Bone marrow (tissue), 2 donors: ENCODE measurements at places on chromosomes 1 and 21.

DNA sequence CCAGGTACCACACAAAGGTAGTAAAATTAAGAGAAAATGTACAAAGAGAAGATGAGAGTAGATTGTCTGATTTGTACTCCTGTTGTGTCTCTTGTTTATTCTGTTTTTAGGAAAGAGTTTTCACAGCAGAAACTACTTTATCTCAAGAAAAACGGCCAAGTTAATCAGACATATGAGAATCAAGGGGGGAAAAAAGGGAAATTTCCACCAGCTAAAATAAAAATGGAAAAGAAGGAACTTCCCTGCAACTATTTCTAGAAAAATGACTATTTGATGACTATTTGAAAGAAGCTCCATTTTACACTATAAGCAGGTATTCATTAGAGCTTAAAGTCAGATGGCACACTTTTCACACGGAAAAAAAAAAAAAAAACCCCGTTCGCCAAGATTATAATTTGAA, 56.5 kb downstream of the EPRS1 start:
- no peak for DNase-seq

GRCh38 chr21:39073717-39074116, 109.5 kb downstream of the PSMG1 start:
- no peak for DNase-seq

DNA sequence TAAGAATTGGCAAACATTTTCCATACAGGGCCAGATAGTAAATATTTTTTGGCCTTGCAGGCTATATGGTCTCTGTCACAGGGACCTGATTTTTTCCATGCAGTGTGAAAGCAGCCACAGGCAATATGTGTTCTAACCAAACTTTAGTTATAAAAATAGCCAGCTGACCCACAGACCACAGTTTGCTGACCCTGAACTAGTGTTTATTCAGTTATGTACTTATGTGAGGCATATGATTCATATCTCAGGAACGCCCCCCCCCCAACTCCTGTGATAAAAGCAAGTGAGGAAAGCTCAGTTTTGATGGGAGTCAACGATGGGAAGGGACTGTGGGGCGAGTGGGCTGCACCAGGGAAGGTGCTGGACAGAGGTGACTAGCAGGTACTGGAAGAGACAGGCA, 80.1 kb downstream of the HMGB4 start:
- no peak for DNase-seq

DNA sequence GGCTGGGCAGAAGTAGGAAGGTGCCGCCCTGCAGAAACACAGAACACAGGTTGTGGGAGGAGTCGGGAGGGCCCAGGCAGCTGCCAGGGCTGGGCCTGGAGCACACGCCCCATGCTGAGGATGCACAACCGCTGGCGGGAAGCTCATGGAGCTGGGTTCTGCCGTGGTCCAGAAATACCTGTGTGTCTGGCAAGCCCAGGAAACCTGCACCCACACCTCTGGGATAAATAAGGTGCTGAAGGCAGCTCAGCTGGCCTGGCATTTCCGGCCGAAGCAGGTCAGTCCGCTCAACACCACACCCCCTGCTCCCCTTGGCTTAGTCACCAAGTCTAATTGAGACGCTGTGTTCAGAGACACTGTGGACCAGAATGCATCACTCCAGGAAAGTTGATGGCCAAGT, 32.1 kb downstream of the CTNNBIP1 start:
- DNase-seq = no peak

DNA sequence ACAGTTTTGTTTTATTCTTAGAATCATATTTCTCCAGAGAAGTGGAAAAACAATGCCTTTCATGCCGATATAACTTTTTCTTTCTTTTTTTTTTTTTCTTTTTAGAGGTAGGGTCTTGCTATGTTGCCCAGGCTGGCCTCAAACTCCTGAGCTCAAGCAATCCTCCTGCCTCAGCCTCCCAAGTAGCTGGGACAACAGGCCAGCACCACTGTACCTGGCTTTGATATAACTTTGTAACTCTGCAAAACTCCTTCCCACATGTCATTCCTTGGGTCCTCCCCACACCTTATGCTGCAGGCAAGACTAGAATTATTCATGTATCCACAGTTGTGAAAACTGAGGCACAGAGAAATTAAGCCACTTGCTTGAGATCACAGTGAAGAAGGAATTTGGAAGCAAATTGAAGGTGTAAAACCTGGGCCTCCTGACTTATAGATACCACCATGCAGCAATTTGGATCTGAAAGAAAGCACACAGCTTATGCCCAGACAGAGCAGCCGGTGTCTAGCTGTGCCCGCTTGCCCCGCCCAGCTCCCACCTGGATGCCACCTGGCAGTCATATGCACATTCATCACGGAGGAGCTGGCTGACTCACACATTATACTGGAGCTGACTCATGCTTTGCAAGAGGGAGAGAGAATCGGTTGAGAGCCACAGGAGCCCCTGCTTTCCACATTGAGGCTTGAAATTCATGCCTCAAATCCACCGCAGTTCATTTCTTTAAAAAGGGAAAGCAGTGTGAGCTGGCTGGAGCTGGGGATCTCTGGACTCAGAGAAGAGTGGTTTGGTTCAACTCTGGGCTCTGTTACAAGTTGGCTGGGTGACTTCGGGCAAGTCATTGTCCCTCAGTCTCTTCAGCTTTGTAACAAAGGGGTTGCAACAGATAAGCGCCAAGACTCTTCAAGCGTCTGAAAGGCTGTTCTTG, 8.3 kb upstream of the SLC2A1 start:
- no peak for DNase-seq

DNA sequence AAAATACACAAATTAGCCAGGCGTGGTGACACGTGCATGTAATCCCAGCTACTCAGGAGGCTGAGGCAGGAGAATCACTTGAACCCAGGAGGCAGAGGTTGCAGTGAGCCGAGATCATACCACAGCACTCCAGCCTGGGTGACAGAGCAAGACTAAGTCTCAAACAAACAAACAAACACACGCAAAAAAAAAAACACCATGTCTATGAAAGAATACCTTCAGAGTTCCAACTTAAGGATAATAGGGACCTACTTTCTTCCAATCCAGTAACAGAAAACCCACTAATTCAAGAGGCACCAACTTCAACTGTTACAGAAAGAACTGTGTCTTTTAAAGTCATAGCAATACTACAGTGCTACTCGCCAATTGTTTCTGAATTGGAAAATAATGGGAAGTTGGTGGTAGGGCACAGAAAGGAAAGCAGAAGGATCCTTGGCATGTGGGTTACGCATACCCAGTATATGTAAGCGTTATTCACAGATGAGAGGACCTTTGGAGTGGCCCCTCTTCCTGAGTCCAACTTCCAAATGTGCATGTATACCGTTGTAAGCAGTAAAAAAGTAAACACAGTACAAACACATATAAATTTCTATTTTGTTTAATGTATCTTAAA, 87.0 kb downstream of the ACBD6 start:
- DNase-seq = no peak

- DNase-seq = no peak
These were observed 29.6 kb upstream of the CADM3 start for GRCh38 chr1:159141584-159142390.

DNA sequence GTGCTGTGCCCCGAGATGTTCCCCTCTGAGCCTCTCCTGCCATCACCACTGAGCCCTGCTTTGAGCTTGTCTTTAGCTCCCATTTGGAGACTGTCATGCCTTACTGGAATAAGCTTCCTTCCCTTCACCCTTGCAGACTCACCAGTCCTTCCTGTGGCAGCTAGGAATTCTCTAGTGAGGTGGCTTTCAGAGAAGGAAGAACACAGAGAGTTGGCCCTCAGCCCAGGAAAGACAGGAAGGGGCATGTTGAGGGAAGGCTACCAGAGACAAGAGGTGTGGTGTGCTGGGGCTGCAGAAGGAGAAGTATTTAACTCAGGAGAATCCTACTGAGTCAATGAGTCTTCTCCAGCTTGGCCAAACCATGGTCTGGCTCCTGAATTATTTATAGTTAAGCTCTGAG, 76.3 kb downstream of the UCK2 start:
- peak; percentile 2 for DNase-seq

GRCh38 chr21:43775795-43776430, at the start of gene CSTB:
CSTB (minus strand) TSS chr21:43776308; CDS start chr21:43776269, 39 bp downstream.
- DNase-seq = peak; percentile 46
